AG04450 (cell line): ENCODE measurements at places on chromosomes 16 and 17.

DNA sequence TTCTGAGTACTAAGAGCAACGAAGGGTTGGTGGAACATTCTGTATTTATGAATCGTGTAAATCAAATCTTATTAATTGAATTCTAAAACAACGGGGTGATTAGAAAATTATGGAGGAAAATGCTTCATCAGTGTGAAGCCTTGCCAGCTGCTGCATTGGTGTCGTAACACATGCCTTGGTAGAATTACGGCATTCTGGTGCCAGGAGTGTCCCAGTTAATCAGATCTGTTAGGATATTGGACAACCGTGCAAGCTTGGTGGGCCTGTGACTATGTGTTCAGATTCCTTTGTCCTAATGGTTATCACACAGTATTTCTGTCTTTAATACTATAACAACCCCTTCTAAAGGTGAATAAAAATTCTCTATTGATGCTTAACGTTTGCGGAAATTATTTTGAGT, 44.2 kb upstream of the TANC2 start:
- DNase-seq, result no peak

DNA sequence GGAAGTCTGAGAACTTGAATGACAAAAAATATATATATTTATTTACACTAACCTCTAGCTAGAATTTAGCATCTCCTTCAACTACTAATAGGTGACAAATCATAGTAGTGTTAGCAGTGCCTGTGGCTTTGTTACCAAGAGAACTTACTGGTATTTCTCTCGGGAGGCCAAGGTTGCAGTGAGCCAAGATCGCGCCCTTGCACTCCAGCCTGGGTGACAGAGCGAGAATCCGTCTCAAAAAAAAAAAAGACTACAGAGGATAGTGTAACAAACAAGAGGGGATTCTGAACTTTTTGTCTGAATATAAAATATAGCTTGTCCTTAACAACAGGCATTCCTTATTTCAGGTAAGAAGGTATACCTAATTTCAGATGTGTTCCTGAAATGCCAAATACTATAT, 1.3 kb upstream of the SUZ12 start:
- no peak for DNase-seq

GRCh38 chr17:57357392-57357784, 101.1 kb downstream of the MSI2 start:
- no peak for DNase-seq

- DNase-seq, result no peak
Observed at GRCh38 chr16:25177831-25178688, 38.7 kb upstream of the AQP8 start.

DNA sequence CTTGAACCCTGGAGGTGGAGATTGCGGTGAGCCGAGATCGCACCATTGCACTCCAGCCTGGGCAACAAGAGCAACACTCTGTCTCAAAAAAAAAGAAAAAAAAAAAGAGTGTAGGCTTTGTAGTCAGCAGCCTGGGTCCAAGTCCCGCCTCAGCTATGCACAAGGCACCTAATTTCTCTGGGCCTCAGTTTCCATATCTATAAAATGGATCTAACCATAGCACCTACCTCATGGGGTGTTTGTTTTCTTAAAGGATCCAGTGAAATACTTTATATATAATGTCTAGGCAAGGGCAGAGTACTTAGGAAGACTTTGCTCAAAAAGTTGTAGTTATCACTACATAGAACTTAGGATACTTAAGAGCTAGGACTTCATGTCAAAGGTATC, 45.4 kb upstream of the NFAT5 start:
- no peak for DNase-seq

- DNase-seq, result no peak
Observed at GRCh38 chr16:56961386-56961785, 364 bp upstream of the CETP start.

- DNase-seq, result no peak
Observed at GRCh38 chr17:33888455-33888854, 366.6 kb upstream of the CCL2 start.

DNA sequence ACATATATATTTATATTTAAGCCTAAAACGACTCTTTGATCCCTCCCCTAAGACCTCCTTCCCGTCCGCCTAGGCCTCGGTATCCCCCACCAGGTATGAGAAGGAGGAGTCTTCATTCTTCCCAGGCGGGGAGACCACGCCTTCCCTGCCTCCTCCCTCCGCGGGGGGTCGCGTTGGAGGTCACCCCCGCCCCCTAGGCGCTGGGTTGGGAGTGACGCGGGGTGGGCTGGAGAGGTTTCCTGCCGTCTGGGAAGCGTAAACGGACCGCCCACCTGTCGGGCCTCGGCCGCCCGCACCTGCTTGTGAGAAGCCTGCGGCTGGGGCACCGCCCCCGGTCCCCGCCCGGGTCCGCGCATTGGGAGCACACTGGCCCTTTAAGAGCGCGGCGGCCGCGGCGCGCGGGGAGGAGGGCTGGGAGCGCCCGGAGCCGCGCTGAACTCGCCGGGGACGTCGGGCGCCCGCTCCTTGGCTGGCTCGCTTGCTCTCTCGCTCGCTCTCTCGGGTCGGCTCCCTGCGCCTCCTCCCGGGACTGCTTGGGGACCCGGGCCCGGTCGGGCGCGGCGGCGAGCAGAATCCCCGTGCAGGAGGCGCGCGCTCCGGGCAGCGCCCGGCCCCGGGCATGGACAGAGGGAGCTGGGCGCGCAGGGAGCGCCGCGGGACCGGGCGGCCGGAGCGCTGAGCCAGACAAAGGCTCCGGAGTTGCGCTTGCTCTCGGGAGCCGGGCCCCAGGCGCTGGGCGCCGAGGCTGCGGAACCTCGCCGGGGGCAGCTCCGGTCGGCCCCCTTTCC, at the start of gene MMP15:
Gene MMP15, plus strand, starts transcription at position 404 of the 788 bp plus-strand sequence. CDS start 597 bp downstream, outside the sequence.
- no peak for DNase-seq

GRCh38 chr17:47165137-47165536, 24.0 kb downstream of the CDC27 start:
- DNase-seq, result no peak

DNA sequence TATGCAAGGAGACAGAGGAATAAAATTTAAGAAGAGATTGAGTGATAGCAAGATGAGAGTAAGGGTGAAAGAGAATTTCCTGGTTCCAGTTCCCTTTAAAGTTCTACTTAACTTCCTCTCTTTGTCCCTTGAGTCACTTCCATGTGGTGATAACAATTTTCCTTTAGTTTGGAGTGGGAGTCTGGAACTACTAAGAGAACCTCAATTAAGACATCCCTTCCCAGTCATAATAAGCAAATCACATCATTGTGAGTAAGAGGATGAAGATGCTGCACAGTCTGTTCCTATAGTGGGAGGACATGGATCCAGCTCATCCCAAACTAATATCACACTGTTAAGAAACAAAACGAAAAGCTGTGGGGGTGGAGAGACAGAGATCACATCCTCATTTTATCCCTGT, 24.4 kb downstream of the TBX21 start:
- DNase-seq, result no peak

DNA sequence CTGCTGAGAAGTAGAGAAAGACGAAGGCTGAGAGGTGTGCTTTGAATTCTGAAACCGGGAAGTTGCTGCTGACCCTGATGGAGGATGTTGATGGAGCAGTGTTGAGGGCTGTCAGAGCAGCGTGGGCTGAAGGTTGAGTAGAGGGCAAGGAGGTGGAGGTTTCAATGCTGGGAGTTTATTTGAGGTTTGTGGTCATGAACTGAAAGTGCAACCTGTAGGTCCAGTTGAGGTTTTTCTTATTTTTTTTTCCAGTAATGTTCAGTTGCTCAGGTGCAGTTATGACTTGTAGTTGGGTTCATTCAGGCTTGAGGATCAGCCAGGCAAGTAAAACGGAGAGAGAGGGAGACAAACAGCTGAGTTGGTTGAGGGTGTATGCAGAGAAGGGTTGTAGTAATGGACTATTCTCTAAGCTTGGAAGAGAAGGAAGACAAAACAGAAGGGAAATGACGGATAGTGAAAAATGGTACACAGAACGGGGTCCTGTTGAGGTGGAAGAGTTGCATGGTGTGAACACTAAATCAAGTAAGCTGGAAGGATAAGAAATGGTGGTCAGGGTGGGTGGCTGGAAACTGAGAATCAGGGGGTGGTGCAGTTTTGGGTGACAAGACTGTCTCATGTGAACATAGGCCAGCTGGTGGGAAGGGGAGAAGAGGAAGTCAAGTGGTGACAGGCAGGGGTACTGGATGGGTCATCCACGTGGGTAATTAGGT, 8.7 kb upstream of the UBE2G1 start:
- no peak for DNase-seq

DNA sequence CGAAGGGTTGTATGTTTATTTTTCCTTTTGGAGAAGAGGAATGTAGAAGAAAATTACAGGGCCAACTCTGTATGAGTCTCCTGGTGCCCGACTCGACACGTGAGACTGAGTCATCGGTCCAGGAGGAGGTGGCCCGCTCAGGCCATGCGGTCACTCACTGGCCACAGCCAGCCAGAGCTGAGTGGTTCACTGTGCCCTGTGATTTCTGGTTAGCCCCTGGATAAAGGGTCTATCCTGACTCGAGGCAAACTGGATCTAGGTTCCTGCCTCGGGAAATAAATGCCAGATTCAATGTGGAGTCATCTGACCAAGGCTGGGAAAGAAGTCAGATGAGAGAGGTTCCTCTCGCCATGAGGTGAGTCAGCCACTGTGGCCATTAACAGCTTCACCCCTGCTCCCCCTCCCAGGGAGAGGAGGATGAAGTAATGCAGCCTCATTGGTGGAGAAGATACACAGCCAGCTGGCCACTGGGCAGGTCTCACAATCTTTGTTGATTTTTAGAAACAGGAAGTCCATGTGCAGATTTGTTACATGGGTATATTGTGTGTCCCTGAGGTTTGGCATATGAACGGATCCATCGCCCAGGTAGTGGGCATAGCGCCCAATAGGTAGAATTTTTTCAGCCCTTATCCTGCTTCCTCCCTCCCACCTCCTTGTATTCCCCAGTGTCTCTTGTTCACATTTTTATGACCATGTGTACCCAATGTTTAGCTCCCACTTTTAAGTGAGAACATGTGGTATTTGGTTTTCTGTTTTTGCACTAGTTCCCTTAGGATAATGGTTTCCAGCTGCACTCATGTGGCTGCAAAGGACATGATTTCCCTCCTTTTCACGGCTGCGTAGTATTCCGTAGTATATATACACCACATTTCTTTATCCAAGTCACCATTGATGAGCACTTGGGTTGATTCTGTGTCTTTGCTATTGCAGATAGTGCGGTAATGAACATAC, 21.7 kb upstream of the USP36 start:
- peak; percentile 93 for DNase-seq

DNA sequence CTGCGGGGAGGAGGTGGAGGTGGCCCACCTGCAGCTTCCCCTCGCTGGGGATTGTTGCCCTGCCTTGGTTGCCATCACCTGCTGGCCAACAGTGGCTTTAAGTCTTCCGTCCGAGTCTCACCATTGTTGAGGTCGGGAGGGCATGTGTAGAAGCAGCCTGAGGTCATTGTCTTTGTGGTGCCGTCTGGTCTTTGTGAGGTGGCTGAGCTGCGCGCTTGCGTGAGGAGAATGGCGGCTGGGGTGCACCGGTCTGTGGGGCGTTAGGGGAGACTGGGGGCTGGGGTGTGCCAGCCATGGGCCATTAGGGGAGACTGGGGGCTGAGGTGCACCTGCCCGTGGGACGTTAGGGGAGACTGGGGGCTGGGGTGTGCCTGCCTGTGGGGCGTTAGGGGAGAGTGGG, 36.2 kb downstream of the ZNF750 start:
- no peak for DNase-seq

- no peak for DNase-seq
Observed at GRCh38 chr17:59558039-59558438, 7.4 kb upstream of the DHX40 start.

- no peak for DNase-seq
Observed at GRCh38 chr16:78196502-78196901, 97.0 kb downstream of the WWOX start.

DNA sequence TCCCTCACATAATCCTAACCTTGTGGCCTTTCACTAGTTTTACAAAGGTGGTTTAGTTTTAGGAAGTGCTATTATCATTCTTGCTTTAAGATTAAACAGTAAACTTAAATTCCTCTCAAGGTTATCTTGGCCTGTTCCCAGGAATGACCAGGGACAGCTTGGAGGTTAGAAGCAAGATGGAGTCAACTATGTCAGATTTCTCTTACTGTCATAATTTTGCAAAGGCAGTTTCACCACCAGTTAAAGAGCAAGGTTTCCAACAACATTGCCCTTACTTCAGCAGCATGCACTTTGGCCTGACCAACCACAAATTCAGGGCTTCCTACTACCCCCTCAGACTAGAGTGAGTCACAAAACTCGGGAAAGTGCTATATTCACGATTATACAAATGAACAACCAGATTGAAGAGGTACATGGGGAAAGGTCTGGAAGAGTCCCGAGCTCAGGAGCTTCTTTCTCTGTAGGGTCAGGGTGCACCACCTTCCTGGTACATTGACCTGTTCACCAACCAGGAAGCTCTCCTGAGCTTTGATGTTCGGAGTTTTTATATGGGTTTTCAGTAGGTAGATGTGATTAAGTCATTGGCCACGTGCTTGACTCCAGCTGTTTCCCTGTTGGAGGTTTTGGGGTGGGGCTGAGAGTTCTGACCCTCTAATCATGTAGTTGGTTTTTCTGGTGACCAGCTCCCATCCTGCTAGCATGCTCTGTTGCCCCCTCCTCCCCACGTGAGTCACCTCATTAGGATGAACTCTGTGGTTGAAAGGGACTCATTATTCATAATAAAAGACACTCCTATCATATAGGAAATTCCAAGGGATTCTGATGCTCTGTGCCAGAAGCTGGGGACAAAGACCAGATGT, 19.4 kb downstream of the RHOT1 start:
- DNase-seq, result peak; percentile 58

DNA sequence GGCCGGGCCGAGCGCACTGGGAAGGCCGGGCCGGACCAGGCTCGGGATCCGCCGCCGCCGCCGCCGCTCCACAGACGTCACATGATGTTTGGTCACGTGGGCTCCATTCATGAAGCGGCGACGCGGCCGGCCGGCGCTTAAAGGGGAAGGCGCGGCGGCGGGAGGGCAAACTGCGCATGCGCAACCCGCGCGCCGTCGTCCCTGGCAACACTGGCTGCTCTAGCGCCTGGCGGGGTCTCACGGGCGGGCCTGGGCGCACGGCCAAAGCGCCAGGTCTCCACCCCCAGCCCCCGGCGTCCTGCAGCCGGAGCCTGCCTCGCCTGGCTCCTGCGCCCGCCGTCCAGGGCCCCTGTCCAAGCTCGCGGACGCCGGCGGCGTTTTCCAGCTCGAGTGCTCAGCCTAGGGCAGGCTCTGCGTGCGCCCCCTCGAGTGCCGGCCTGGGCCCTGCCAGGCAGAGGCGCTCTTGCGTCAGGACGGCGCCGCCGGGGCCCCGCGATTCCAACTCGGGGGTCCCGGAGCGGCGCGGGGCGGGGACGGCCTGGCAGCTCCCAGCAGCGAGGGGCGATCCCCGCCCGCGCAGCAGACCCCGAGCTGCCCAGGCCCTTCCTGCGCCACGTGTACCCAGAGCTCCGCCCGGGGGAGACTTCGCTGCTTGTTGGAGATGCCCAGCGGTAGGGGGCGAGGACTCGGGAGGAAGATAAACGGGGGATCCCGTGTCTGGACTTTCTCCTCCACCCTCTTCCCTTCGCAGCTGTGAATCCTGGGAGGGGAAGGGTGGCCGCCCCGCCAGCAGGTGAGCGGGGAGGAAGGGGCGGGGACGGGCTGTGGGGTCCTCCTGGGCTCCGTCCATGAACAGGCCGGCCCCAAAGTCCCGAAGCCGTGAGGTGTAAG, at the start of gene MAFG:
Gene MAFG, minus strand, starts transcription at position 83 of the 891 bp plus-strand sequence. CDS start 4,550 bp downstream, outside the sequence.
- DNase-seq, result peak; percentile 79

- DNase-seq, result no peak
Observed at GRCh38 chr17:72185564-72185963, 64.7 kb downstream of the SOX9 start.
